ENCODE measurements at places on chromosomes 7 and 10. TPM values are rescaled to one million over a fixed set of nuclear protein-coding genes. Genes with fewer than 3 reads are reported as not detected.

The COL1A2 gene
- 33.1 TPM for polyA plus RNA-seq

The TFR2 gene
- polyA plus RNA-seq, result 0.08 TPM

The MBL2 gene
- not detected for polyA plus RNA-seq

The TWIST1 gene
- 1.1 TPM for polyA plus RNA-seq

DNA sequence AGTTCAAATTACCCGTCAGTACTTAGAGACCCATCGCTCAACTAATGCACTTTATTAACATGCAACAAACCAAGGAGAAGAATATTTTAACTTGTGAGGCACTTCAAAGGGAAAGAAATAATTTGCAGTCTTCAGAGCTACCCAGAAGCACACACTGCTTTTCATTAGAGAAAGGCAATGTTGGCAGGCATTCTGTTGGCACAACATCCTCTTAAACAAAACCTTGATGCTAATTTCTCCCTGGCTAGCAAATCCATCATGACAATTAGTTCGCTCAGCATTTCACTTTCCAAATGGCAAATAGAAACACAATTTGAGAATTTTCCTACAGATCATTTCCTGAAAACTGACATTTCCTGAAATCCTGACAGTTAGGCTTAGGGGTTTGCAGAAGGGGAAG, 155.6 kb upstream of the FAM13C start:
- DNase-seq, result no peak

DNA sequence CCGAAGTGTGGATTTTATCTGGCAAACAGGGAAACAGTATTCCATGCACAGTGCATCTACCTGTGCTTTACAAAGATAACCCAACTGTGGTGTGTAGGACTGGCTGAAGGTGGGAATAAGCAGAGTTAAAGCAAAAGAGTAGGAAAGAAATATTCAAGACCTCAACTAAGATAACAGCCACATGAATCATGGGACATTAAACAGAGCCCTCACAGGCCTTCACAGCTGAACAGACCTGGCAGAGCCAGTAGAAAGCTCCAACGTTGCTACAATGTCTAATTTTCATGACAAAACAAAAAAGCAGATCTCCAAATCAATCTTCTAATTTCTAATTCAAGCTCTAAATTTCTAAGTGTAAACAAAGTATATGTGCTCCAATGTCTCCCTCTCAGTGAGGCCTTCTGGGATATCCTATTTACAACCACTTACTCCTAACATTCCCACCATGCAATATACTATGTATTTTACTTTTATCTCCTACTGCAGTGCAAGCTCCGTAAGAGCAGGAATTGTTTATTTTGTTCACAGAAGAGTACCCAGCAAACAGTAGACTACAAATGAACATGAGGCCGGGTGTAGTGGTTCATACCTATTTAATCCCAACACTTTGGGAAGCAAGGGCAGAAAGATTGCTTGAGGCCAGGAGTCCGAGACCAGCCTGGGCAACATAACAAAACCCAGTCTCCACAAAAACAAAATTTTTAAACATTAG, 63.5 kb downstream of the UBE2H start:
- no peak for DNase-seq

DNA sequence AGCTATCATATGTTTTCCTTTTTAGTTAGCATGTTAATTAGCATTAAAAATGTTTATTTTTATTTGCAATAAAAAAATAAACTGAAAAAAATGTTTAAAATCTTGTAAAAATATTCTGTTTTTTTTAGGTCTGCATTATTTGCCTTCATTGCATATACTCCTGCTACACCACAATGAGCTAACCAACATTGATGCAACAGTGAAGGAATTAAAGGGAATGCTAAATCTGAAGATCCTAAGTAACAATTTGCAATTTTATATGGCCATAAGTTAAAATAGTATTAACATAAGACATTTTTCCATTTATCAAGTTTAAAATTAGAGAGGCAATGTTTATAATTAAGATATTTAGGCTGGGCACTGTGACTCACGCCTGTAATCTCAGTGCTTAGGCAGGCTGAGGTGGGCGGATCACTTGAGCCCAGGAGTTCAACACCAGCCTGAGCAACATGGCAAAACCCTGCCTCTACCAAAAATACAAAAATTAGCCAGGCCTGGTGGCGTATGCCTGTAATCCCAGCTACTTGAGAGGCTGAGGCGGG, 32.2 kb downstream of the LRRC72 start:
- no peak for DNase-seq

- DNase-seq, result no peak
These were observed 66.1 kb downstream of the KCNMA1 start for GRCh38 chr10:77571490-77571889.

GRCh38 chr7:116963234-116963633, 9.9 kb downstream of the ST7 start:
- DNase-seq, result no peak
